ENCODE measurements at places on chromosomes 4 and X. TPM values are rescaled to one million over a fixed set of nuclear protein-coding genes. Genes with fewer than 3 reads are reported as not detected.

DNA sequence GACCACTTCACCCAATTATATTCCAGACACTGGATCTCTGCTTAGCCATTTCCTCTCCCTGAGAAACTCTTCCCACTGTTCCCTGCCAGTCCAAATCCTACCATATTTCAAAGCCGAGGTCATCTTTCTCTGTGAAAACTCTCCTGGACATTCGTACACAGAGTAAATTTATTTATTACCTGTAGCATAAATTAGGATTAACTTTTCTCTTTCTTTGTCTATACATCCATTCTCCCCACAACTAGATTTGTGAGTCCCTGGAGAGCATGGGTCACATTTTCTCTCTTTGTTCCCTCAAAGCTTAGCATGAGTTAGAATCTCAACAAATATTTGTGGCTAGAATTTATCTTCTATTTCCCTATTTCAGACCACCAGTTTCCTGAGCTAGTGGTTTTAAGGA is 27.8 kb upstream of the SMIM10 start:
- H3K27ac ChIP-seq = no peak overlapping the region
- DNase-seq = no peak
- no peaks in the 10 kb centered on the region for H3K4me1 ChIP-seq

DNA sequence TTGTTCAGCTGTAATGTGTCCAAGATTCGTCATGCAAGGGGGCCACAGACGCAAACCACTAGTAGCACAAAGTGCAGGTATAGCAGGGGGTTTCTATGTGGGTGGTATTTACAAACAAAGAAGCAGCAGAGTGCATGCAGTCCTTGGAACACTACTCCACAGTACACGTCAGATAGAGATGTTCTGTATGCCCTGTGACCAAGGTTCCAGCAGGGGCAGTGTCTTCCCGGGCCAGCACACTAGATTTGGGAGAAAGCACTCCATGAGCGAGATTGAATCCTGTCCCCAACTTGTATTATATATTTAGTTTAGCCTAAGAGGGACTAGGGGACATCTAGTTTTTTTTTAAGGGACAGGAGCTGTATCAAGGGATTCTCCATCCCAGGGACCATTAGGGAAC is 54.4 kb upstream of the ESX1 start:
- no peaks in the 10 kb centered on the region for H3K4me1 ChIP-seq
- DNase-seq = no peak
- no peak overlapping the region for H3K4me3 ChIP-seq
- no peaks in the 10 kb centered on the region for H3K27me3 ChIP-seq
- no peak overlapping the region for H3K27ac ChIP-seq

- H3K27me3 ChIP-seq = no peaks in the 10 kb centered on the region
- no peak overlapping the region for H3K27ac ChIP-seq
These were observed 97.0 kb downstream of the ARX start for GRCh38 chrX:24918715-24919114.

GRCh38 chrX:138945219-138945618 is 233.7 kb upstream of the FGF13 start:
- H3K4me3 ChIP-seq = no peak overlapping the region
- no peak overlapping the region for H3K27ac ChIP-seq
- no peaks in the 10 kb centered on the region for H3K4me1 ChIP-seq
- no peaks in the 10 kb centered on the region for H3K27me3 ChIP-seq
- DNase-seq = no peak
- H3K36me3 ChIP-seq = no peaks in the 10 kb centered on the region

GRCh38 chr4:104486716-104487504 is 7.8 kb downstream of the CXXC4 start:
- no peaks in the 10 kb centered on the region for H3K27me3 ChIP-seq
- H3K4me3 ChIP-seq = no peak overlapping the region
- DNase-seq = no peak

DNA sequence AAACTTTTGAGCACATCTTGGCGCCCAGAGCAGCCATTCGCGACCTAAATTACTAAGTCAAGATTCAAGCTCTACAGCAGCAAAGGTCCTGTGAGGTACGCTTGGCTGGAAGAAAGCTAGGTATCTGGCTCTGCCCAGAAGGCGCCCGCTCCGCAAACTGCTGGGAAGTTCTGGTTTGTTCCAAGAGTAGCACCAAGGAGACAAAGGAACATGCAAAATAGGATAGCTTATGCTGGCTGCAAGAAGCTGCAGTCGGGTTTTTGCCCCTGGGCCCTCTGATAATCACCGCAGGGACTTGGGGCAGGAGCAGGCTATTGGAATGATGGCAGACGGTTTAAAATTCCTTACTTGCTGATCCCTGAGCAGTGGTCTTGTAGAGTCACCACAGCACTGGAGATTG is 3.0 kb upstream of the TBX22 start:
- no peaks in the 10 kb centered on the region for H3K27me3 ChIP-seq
- H3K27ac ChIP-seq = no peak overlapping the region
- DNase-seq = no peak
- H3K4me3 ChIP-seq = no peak overlapping the region
- H3K36me3 ChIP-seq = no peaks in the 10 kb centered on the region

- H3K36me3 ChIP-seq = no peaks in the 10 kb centered on the region
- no peak overlapping the region for H3K27ac ChIP-seq
- no peak for DNase-seq
- no peak overlapping the region for H3K4me3 ChIP-seq
- H3K4me1 ChIP-seq = peaks cover 5% of the 10 kb centered on the region
These were observed 90.9 kb downstream of the HNRNPD start for GRCh38 chr4:82282875-82283274.

- DNase-seq = no peak
- no peaks in the 10 kb centered on the region for H3K4me1 ChIP-seq
- H3K27ac ChIP-seq = no peak overlapping the region
- no peaks in the 10 kb centered on the region for H3K27me3 ChIP-seq
- H3K36me3 ChIP-seq = no peaks in the 10 kb centered on the region
These were observed 1443.4 kb upstream of the TENM3 start for GRCh38 chr4:180799798-180800197.

DNA sequence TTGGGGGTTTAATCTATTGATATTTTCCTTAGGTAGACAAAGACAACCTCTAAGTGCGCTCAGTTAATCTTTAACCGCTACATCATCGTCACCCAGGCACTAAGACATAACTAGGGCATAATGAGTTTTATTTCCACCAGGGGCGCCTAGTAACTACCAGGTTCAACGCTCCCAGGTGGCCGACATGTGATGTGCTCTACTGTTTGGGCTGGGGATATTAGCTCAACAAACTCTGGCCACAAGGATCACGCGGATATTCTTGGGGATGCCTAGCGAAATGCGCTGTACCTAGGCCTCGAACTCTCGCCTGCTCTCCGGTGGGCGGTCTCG is 915 bp upstream of the RAB33B start:
- no peaks in the 10 kb centered on the region for H3K27me3 ChIP-seq
- no peaks in the 10 kb centered on the region for H3K36me3 ChIP-seq
- H3K27ac ChIP-seq = peak overlapping the region; percentile 96
- peak overlapping the region; percentile 92 for H3K4me3 ChIP-seq

DNA sequence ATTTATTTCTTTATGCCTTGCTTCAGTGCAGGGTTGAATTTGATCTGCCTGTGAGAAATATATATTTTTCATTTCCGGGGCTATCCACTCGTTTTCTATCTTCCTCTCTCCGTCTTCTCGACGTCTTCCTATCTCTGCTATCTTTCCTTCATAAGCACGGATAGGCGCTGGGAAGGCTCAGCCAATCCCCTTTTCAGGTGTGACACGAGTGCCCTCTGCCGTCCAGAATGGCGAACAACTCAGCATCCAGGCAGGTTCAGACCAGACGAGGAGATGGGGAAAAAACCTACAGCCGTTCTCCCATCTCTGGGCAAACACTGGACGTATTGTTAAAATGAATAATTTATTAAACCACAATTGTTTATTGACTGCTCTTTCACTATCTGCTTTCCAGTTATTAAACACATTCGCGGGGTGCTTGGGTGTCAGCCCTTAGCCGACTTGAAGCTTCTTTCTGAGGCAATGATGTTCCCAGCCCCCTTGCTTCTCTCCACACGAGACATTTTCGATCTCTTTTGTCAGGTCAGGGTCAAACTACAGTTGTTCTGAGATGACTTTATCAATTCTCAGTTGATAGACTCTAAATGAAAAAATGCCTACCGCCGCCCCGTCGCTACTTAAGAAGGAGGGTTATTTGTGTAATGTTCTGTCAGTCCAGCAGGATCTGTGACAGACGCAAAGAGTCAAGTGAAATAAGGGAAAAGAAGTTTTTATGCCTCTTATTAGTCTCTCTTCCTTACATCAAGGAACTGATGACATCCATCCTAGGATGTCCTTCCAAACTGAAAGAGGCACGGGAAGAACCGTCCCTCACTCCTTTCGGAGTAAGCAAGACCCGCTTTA is 96.3 kb upstream of the NOCT start:
- H3K4me3 ChIP-seq = no peak overlapping the region
- no peak for DNase-seq
- peaks cover 3% of the 10 kb centered on the region for H3K27me3 ChIP-seq

DNA sequence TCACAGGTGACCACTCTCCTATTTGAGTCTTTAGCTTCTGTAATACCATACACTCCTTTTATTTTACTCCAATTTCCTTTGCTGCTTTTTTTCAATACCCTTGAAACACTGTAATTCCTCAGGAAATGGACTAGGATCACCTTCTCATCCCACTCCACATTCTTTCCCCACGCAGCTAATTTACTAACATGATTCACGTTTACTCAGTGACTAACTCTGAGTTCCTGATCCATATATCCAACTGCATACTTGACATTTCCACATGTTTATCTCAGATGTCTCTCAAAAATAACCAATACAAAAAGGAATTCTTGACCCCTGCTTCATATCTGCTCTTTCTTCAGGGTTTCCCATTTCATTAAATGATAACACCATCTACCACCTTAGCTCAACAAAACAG is 19.9 kb downstream of the RPS6KA6 start:
- H3K36me3 ChIP-seq = no peaks in the 10 kb centered on the region
- H3K4me3 ChIP-seq = no peak overlapping the region
- H3K4me1 ChIP-seq = no peaks in the 10 kb centered on the region
- H3K27me3 ChIP-seq = no peaks in the 10 kb centered on the region
- no peak for DNase-seq

GRCh38 chrX:68705986-68706385 is 58.5 kb downstream of the STARD8 start:
- no peak for DNase-seq
- H3K4me1 ChIP-seq = no peaks in the 10 kb centered on the region
- no peak overlapping the region for H3K4me3 ChIP-seq
- no peaks in the 10 kb centered on the region for H3K27me3 ChIP-seq

GRCh38 chr4:100497791-100498190 is 20.0 kb downstream of the EMCN start:
- H3K27me3 ChIP-seq = no peaks in the 10 kb centered on the region
- no peak for DNase-seq
- no peak overlapping the region for H3K27ac ChIP-seq
- H3K36me3 ChIP-seq = no peaks in the 10 kb centered on the region

- H3K4me1 ChIP-seq = no peaks in the 10 kb centered on the region
- no peak overlapping the region for H3K27ac ChIP-seq
- no peak overlapping the region for H3K4me3 ChIP-seq
- no peaks in the 10 kb centered on the region for H3K36me3 ChIP-seq
- H3K27me3 ChIP-seq = no peaks in the 10 kb centered on the region
These were observed 32.6 kb upstream of the PHF8 start for GRCh38 chrX:54076903-54077302.

DNA sequence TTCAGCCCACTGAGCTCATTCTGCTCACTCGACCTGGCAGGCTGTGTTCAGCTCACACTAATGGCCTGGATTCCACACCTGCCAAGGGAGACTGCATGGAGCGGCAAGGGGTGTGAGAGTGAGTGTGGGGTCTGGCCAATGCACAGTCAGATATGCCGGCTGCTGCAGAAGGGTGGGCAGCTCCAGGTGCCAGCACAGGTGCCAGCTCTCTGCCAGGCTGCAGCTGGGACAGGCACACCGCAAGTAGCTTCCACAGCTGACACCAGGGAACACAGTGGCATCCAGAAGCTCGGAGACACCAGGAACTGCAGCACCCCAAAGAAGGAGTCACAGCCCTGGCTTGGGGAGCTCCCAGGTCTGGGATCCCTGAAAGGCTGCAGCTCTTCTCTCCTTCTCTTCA is 83.7 kb downstream of the PRDM5 start:
- DNase-seq = no peak
- no peaks in the 10 kb centered on the region for H3K4me1 ChIP-seq
- no peak overlapping the region for H3K27ac ChIP-seq
- H3K36me3 ChIP-seq = no peaks in the 10 kb centered on the region
- H3K4me3 ChIP-seq = no peak overlapping the region

DNA sequence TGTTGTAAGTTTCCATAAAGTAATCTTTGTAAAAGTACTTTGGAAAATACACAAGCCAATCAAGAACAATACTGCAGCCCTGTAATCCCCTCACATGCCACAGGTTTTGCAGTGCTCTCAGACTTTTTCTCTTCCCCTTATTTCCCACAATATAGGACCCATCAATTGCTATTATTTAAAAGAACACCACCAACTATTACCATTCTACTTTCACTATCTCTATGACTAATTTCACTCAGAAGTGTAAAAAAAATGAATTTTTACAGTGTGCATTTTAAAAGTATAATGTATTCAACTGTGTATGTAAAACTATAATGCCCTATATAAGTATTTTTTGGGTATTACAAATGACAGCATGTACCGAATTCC is 1.7 kb downstream of the ATP8A1 start:
- no peaks in the 10 kb centered on the region for H3K36me3 ChIP-seq
- no peaks in the 10 kb centered on the region for H3K27me3 ChIP-seq
- no peak for DNase-seq
- peak overlapping the region; percentile 89 for H3K4me3 ChIP-seq

GRCh38 chr4:101040776-101041175 is 306.6 kb downstream of the PPP3CA start:
- H3K4me1 ChIP-seq = peaks cover 20% of the 10 kb centered on the region
- no peaks in the 10 kb centered on the region for H3K27me3 ChIP-seq
- H3K4me3 ChIP-seq = no peak overlapping the region
- H3K27ac ChIP-seq = no peak overlapping the region
- H3K36me3 ChIP-seq = no peaks in the 10 kb centered on the region

- H3K36me3 ChIP-seq = no peaks in the 10 kb centered on the region
- no peaks in the 10 kb centered on the region for H3K27me3 ChIP-seq
- no peak for DNase-seq
These were observed 301.7 kb upstream of the EMCN start for GRCh38 chr4:100819505-100819904.

GRCh38 chrX:28850955-28851354 is 263.7 kb downstream of the IL1RAPL1 start:
- no peak for DNase-seq
- no peak overlapping the region for H3K27ac ChIP-seq
- no peaks in the 10 kb centered on the region for H3K4me1 ChIP-seq
- H3K36me3 ChIP-seq = no peaks in the 10 kb centered on the region
- no peak overlapping the region for H3K4me3 ChIP-seq
- H3K27me3 ChIP-seq = no peaks in the 10 kb centered on the region

DNA sequence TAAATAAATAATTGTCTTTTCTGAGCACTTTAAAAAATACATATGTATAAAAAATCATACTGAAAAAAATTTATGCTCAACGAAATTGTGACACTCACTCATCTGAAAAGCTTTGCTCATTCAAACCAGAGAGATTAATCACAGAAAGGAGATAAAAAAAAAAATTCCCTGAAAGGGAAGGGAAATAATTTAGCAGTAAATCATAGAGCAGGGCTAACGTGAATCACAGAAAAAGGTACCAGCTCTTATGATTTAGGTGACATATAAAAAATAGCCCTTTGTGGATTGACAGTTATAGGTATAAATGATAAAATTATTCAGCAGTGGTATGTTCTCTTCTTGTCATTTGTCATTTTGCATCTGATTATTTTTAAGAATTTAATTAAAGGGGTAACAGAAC is 552.7 kb upstream of the TENM3 start:
- no peak overlapping the region for H3K27ac ChIP-seq
- no peaks in the 10 kb centered on the region for H3K4me1 ChIP-seq
- no peaks in the 10 kb centered on the region for H3K27me3 ChIP-seq
- DNase-seq = no peak
- H3K4me3 ChIP-seq = no peak overlapping the region
- no peaks in the 10 kb centered on the region for H3K36me3 ChIP-seq

The PALLD gene
- total RNA-seq = 0.47 TPM

The SSX3 gene
- not detected for total RNA-seq

The CFAP99 gene
- 0.07 TPM for total RNA-seq

The TMEM154 gene
- total RNA-seq = 12.5 TPM

The CT45A2 gene
- total RNA-seq = not detected
